BJ (cell line): ENCODE measurements at places on chromosomes 4 and X.

- no peak for DNase-seq
Observed at GRCh38 chrX:97797076-97797475, 913.4 kb downstream of the RPA4 start.

GRCh38 chr4:72977936-72978485, 91.5 kb downstream of the COX18 start:
- no peak for DNase-seq

GRCh38 chr4:8115916-8116315, 42.7 kb downstream of the ABLIM2 start:
- DNase-seq = no peak

- DNase-seq = no peak
Observed at GRCh38 chr4:108555701-108556100, 64.7 kb upstream of the RPL34 start.

- no peak for DNase-seq
Observed at GRCh38 chr4:24980064-24980690, 50.6 kb downstream of the LGI2 start.

DNA sequence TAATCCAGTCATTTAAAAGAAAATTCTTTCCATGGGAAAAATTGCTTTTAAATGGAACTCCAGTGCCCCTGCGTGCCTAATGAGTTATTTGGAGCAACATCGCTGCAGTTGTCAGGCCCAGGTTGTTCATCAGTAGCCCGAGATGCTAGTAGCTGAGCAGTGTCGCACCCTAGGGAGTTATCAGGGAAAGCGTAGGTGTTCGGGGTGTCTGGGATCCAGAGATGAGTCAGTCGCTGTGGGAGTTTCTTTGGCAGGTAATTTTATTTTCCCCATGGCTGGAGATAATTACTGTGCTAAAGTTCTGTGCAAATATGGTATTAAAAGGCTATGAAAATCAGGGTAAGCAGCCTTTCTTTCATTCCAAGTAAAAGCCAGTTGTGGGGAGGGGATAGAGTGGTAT, 49.4 kb downstream of the ANXA3 start:
- DNase-seq = no peak

DNA sequence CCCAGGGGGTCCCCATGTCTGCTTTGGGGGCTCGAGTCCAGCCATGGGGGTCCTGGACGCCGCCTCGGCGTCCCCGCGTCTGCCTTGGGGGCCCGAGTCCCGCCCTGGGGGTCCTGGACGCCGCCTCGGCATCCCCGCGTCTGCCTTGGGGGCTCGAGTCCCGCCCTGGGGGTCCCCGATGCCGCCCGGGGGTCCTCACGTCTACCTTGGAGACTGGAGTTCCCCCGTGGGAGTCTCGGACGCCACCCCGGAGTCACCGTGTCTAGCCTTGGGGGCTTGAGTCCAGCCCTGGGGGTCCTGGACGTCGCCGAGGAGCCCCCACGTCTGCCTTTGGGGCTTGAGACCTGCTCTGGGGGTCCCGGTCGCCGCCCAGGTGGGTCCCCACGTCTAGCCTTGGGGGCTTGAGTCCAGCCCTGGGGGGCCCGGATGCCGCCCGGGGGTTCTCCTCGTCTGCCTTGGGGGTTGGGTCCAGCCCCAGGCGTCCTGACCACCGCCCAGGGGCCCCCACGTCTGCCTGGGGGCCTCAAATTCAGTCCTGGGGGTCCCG, 1.1 kb upstream of the GTPBP6 start:
- no peak for DNase-seq
